GM12878 (cell line): ENCODE measurements at places on chromosomes 4 and X. TPM values are rescaled to one million over a fixed set of nuclear protein-coding genes. Genes with fewer than 3 reads are reported as not detected.

Gene AMTN
- not detected in 2 replicates for polyA plus RNA-seq

GRCh38 chr4:143882892-143883291, 22.5 kb downstream of the GYPE start:
- H3K27me3 ChIP-seq = no peaks in the 10 kb centered on the region
- no peak for DNase-seq
- no peak overlapping the region for H3K4me3 ChIP-seq
- no peaks in the 10 kb centered on the region for H3K4me1 ChIP-seq

DNA sequence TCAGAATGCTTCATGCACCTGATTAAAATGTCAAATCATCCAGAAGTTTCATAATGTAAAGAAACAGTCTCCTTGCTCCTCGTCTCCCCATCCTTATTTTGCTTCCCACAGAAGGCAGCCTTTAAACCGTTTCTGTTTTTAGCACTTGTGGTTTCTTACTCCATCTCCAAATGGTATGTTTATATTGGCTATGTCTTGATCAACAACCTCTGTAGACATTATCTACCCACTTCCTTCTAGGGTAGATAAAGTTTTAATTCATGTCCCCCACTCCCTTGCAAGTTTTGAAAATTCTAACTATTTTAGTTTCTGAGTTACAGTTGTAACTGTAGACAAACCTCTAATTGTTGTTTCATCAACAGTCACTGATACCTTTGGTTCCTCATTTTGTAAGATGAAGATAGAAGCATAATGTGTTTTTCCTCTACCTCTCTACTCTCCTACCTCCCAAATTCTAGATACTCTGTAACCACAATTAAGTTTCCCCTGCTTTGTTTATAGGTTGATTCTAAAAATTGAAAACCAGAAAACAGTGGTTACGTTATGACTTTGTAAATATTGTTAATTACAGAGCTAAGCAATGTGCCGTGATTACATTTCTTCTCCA, 291.7 kb upstream of the GATB start:
- DNase-seq = no peak
- H3K27ac ChIP-seq = no peak overlapping the region
- H3K4me1 ChIP-seq = no peaks in the 10 kb centered on the region
- no peak overlapping the region for H3K4me3 ChIP-seq

- no peaks in the 10 kb centered on the region for H3K36me3 ChIP-seq
- no peaks in the 10 kb centered on the region for H3K27me3 ChIP-seq
- no peak overlapping the region for H3K4me3 ChIP-seq
- no peaks in the 10 kb centered on the region for H3K4me1 ChIP-seq
- no peak for DNase-seq
Measured at GRCh38 chrX:121433289-121433688, 385.9 kb downstream of the GLUD2 start.

Gene GYPE
- 0.75 and 1.6 TPM in 2 replicates for polyA plus RNA-seq

DNA sequence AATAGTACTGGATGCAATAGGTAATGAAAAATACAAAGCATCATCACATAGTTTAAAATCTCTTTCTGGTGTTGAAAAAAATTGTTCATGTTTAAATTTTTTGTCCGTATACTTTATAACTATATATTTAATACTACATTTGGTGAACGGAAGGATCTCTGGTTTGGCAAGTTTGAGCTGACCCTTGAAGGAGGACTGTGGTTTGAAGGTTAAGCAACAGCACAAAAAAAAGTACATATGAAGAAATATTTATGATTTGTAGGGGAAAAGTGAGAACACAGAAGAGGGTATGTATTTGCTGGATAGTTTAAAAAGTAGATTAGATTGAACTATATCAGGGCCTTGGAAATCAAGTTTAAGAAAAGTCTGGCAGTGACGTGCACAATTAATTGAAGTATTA, 13.3 kb downstream of the SRP72 start:
- no peak overlapping the region for H3K27ac ChIP-seq
- H3K27me3 ChIP-seq = no peaks in the 10 kb centered on the region
- DNase-seq = no peak
- H3K36me3 ChIP-seq = no peaks in the 10 kb centered on the region; the same call in 1 of the 2 replicates
- H3K4me1 ChIP-seq = 0 out of 2 replicates have a peak, but pooled peaks cover 3% of the 10 kb centered on the region

DNA sequence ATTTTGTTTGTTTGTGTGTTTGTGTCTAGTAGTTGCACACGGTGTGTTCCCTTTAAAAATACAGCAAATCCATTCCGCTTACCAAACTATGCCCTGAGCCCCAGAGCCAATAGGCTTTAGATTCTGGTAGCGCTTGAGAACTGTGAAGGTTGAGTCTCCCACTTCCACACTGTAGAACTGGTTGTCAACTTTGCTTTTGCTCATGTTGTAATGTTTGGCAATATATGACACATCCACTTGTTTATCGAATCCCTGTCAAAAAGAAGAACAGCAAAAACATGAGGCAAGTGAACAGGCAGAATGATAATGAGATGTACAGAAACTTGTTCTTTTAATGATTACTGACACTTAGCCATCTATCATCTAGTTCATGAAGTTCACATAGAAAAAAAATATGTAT, 200.6 kb downstream of the MAPK10 start:
- H3K4me3 ChIP-seq = no peak overlapping the region
- H3K36me3 ChIP-seq = no peaks in the 10 kb centered on the region
- no peaks in the 10 kb centered on the region for H3K4me1 ChIP-seq
- no peak for DNase-seq
- no peak overlapping the region for H3K27ac ChIP-seq
- no peaks in the 10 kb centered on the region for H3K27me3 ChIP-seq

DNA sequence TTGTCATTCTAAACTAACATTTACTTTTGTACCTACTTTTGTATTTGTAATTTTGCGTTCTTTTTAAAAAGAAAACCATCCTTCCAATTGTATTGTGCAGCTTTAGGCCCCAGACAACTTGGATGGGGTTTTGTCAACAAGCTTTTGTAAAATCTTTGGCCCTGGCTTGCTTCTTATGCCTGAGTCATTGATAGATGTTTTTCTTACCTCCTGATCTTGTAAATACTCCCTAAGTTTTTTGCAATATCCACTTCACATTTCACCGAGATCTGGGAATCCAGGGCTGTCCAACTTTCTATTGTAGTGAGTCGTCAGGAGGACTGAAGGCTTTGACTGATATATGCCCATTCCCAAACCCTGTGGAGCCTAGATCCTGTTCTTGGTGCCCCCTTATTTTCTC, 126.9 kb upstream of the GUCY1A1 start:
- H3K4me1 ChIP-seq = no peaks in the 10 kb centered on the region
- H3K27me3 ChIP-seq = no peaks in the 10 kb centered on the region
- H3K36me3 ChIP-seq = no peaks in the 10 kb centered on the region
- no peak overlapping the region for H3K4me3 ChIP-seq

Gene KIF4A
- 25.8 and 26.4 TPM in 2 replicates for polyA plus RNA-seq

DNA sequence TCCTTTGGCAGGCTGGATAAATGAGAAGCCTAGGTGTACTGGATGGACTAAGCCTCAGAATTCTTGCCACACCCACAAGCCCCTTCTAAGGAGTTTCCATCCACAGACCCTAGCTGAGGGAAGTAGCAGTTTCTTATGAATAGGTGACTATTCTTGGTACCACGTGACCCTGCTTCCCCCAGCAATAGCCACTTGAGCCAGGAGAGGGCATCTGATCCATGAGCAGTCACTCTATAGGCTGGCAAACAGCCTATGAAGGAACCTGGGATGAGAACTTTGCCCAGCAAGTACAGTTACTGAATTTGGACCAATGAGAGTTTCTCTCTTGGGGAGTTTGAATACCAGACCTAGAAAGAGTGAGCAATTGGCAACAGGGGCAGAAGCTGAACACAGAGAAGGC, 84.0 kb downstream of the RTL9 start:
- no peak for DNase-seq
- no peaks in the 10 kb centered on the region for H3K36me3 ChIP-seq
- H3K4me1 ChIP-seq = no peaks in the 10 kb centered on the region; the same call in 1 of the 2 replicates
- H3K27me3 ChIP-seq = no peaks in the 10 kb centered on the region

Gene PASD1
- not detected in 2 replicates for polyA plus RNA-seq

- DNase-seq = no peak
- H3K27me3 ChIP-seq = no peaks in the 10 kb centered on the region
- H3K36me3 ChIP-seq = no peaks in the 10 kb centered on the region
- H3K4me3 ChIP-seq = no peak overlapping the region
Measured at GRCh38 chr4:181799561-181800069, 443.6 kb upstream of the TENM3 start.

GRCh38 chr4:6902318-6903042, 7.1 kb upstream of the TBC1D14 start:
- no peak for DNase-seq
- no peak overlapping the region for H3K27ac ChIP-seq
- peaks cover 15% of the 10 kb centered on the region for H3K4me1 ChIP-seq

DNA sequence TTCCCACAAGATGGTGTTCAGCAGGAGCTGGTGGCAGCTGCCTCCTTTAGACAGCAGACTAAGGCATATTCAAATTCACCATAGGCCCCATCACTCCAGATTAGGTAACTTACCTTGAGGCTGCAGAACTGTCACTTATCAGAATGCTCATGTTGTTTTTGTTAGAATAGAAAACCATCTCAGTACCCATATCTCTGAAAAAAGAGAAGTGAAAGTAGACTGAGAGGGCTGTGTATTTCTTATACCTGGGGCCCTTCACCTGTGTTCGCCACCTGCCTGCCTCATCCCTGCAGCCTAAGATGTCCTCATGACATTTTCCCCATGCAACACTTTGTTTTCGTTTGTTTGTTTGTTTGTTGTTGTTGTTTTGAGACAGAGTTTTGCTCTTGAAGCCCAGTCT, 32.9 kb upstream of the SPRY1 start:
- no peak overlapping the region for H3K4me3 ChIP-seq
- peaks cover 5% of the 10 kb centered on the region for H3K4me1 ChIP-seq
- no peak overlapping the region for H3K27ac ChIP-seq
- no peak for DNase-seq
- no peaks in the 10 kb centered on the region for H3K36me3 ChIP-seq
- no peaks in the 10 kb centered on the region for H3K27me3 ChIP-seq
